COLO829 (cell line): ENCODE measurements at places on chromosomes 12 and 14.

- no peak for DNase-seq
Observed at GRCh38 chr12:103676893-103677292, 89.8 kb downstream of the STAB2 start.

GRCh38 chr14:69495341-69495921, 10.9 kb downstream of the PLEKHD1 start:
- no peak for DNase-seq

GRCh38 chr14:93018366-93018765, 95.4 kb downstream of the CHGA start:
- DNase-seq = no peak

- no peak for DNase-seq
Observed at GRCh38 chr12:123054371-123054770, 73.9 kb downstream of the ARL6IP4 start.

DNA sequence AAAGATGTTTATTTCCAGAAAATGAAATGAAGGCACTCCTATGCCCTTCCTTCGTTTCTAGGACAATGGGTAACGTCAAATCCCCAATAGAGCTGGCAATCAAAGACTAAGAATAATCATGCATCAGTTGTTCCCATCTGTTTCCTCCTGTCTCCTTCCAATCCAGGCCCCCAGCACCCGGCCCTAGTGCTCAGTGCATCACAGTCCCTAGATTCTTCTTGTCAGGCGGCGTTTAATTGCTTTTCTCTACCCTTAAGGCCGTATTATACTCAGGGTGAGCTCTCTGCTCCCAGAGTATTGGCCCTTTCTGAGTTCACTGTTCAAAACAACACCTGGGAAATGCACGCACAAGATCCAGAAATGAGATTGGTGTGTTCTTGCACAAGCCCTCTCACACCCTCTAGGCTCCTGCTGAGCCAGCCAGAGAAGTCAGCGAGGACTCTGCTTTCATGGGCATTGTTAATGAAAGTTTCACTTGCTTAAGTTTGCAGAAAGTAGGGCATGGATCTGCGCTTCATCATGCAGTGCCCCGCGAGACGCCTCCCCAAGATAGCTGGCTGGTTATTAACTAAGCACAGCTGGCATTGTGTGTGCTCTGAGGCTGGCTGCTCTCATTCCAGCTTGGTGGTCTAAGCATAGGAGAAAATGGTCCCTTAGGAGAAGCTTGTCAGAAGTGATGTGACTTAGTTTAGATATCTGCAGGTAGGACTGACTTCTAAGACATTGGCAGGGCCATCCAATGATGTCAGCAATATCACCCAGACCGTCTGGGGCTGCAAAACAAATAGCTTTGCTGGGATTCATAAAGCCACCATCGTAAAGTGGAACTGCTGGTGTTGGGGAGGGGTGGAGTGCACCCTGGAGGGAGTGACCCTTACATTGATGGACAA, 28.7 kb downstream of the CRACR2A start:
- DNase-seq = no peak

DNA sequence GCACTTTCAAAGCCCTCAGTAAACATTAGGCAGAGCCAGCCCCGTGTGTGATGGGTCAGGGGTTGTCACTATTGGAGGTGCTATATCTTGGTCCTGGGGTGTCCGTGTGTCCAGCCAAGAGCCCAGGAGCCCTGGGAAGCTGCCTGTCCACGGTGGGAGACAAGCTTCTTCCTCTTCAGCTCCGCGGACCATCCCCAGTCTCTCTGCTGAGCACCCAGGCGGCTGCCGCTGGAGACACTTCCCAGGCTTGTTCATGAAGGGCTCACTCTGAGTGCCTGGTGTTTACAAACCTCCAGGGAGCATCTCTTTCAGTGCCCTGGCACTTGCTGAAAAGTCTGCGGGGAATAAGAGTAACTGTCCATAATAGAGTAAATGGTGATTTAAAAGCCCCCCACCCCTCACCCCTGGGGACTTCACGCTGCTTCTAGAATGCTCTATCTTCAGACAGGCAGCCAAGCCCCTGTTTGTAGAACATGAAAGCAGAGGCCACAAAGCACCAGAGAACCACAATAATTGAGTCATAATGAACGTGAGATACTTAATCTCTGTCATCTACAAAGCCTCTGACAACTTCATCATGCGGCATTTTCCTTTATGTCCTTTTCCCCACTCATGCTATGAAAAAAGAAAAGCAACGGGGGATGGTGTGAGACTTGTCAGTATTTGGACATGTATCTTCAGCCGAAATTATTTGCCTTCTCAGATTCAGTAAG, 178.6 kb downstream of the TMEM132C start:
- no peak for DNase-seq

- no peak for DNase-seq
Observed at GRCh38 chr12:59077575-59078426, 157.5 kb upstream of the LRIG3 start.
